ENCODE measurements at places on chromosomes 11 and 22.

GRCh38 chr11:65448418-65449105 is 26.0 kb downstream of the NEAT1 start:
- DNase-seq, result no peak

GRCh38 chr11:71548120-71548519 is at the start of gene KRTAP5-9:
Gene KRTAP5-9, plus strand, starts transcription at chr11:71548420. Its CDS starts 238 bp downstream, at chr11:71548658.
- no peak for DNase-seq

GRCh38 chr11:62555464-62556107 is 9.0 kb upstream of the AHNAK start:
- DNase-seq, result no peak

DNA sequence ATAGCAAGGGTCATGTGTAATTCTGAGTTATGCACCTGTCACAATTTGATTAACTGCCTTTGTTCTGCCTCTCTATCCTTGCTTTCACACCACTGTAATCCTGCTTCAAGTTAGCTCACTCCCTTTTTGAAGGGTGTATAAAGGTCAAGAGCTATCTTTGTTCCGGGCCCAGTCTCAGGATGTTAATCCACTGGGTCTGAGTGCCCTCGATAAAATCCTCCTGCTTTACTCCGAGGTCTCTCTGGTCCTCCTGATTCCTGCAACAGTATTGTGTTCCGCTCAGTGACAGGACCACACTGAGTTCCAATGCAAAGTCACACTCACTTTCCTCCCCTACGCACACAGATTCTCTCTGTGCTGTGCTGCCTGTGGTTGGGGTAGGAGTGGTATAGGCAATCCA is 186.5 kb downstream of the DYNC2H1 start:
- DNase-seq, result no peak
